ENCODE measurements at places on chromosomes 3 and 15. TPM values are rescaled to one million over a fixed set of nuclear protein-coding genes. Genes with fewer than 3 reads are reported as not detected.

GRCh38 chr3:38755130-38755529 lies 60.9 kb downstream of the SCN10A start:
- DNase-seq, result no peak

DNA sequence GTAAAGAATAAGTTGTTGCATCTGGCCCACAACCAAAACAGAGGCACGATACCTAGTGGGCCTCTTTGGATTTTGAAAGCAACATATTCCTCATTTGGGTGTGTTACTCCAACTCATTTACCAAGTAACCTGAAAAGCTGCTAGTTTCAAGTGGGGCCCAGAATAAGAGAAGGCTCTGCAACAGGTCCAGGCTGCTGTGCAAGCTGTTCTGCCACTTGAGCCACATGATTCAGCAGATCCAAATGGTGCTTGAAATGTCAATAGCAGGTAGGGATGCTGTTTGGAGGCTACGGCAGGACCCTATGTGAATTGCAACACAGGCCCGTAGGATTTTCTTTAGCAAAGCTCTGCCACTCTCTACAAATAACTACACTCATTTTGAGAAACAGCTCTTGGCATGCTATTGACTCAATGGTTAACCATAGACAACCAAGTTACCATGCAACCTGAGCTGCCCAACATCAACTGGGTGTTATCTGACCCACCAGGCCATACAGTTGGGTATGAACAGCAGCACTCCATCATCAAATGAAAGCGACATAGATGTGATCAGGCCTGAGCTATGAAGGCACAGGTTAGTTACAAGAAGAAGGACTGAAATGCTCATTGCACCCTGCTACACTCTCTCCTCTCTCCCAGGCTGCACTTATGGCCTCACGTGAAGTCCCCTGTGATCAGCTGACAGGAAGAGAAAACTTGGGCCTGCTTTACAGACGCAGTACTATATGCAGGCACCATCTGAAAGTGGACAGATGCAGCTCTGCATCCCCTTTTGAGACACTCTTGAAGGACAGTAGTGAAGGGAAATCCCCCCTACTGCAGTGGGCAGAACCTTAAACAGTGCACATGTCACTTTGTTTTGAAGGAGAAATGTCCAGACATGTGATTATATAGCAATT lies 9.5 kb upstream of the MCF2L2 start:
- DNase-seq, result no peak

DNA sequence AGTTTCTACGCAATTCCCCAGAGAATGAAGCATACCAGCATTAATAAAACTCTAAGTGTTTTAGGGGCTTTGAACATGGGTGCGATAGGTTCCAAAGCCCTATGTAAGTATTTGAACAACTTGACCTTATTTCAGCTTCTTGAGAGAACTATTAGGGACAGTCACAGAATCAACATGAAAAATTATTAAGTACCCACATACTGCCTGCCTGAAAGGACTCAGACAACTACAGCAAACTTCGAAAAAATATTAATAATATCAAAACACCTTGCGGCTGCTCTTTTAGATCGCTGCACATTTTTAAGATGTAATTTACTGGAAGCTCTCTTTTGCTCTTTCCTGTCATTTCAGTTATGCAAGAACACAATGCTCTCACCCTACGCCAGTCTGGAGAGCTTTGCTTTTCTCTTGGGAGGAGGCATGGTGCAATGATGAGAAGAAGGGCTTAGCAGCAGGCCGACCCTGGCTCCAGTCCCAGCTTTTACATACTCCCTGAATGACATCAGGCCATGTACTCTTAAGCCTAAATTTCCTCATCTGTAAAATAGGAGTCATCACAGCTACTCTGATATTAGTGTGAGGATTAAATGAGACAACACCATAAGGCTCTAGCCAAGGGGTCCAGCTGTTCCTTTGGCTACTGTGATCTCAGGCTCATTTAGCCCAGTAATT lies 640.7 kb downstream of the FHIT start:
- no peak for DNase-seq

DNA sequence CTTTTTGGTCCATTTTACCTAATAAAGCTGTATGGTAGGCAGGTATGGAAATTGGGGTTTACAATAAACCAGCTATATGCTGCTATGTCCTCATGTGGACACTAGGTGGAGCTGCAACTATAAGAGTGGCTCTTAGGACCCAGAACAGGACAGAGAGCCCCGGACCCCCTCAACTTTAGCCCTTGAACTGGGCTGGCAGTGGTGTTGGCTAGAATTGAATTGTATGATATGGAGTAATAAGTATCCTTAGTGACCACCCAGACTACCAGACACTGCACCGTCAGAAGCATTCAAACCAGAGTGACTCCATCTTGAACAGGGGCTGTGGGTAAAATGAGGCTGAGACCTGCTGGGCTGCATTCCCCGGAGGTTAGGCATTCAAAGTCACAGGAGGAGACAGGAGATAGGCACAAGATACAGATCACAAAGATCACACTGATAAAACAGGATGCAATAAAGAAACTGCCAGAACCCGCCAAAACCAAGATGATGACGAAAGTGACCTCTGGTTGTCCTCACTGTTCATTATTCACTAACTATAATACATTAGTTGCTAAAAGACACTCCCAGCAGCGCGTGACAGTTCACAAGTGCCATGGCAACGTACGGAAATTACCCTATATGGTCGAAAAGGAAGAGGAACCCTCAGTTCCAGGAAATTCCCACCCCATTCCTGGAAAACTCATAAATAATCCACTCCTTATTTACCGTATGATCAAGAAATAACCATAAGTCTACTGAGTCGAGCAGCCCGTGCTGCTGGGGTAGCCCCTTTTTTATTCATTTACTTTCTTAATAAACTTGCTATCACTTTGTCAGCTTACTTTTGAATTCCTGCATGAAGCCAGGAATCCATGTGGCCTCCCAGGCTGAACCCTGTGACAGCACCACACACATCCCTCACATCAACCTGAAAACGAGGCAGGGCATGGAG lies 68.7 kb upstream of the BLM start:
- DNase-seq, result peak; percentile 89

ADAMTS17 gene
- total RNA-seq, result 5.1 TPM
